ENCODE measurements at places on chromosomes 1 and 21.

GRCh38 chr1:156075162-156075561 is 7.1 kb downstream of the MEX3A start:
- DNase-seq, result no peak

- no peak for DNase-seq
Measured at GRCh38 chr1:200694738-200695137, 25.0 kb upstream of the DDX59 start.

DNA sequence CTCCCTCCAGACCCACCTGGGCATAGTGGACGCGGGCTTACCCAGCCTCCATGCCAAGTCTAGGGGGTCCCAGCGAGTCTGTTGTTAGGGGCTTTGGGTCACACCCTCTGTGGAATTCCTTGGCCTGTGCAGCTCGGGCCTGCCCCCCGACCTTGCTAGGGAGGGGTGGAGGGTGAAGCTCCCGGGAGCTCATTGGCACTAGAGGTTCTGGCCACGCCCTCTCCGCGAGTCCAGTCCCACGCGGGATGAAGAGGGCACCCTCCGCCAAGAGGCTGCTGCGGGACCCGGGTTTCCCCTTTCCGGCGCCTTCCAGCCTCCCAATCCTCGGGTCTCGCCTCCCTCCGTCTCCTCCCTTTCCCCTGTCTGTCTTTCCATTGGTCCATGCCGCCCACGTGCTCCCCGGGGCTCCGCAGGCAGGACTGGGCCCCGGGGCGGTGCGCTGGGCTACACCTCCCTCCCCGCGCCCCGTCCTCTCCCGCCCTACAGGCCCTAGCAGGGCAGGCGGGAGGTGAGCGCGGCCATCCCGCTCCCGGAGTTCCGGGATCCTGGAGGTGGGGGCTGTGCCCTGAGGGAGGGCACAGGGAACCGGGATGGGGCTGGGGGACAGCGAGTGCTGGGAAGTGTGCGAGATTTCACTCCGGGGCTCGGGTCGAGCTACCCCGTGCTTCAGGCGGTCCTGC is 3.5 kb downstream of the RUSC1 start:
- peak; percentile 92 for DNase-seq

DNA sequence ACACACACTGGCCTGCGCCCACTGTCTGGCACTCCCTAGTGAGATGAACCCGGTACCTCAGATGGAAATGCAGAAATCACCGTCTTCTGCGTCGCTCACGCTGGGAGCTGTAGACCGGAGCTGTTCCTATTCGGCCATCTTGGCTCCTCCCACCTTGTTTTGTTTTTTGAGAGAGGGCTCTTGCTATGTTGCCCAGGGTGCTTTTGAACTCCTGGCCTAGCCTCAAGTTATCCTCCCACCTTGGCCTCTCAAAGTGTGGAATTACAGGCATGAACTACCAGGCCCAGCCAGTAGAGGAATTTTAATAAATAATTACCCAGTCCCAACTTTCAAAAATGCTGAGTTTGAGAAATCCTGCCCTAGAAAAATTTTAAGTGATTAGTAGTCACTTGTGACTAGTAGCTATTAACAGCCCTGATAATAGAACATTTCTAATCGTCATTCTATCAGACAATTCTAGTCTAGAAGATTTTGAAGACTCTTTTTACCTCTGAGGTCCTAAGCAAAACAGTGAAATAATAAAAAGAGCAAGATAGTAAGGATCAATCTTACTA is 30.9 kb upstream of the SLC35D1 start:
- DNase-seq, result no peak

- DNase-seq, result peak; percentile 38
Measured at GRCh38 chr1:15384301-15384901, 25.3 kb upstream of the EFHD2 start.

- DNase-seq, result no peak
Measured at GRCh38 chr1:206116873-206117150, 376 bp downstream of the AVPR1B start.

GRCh38 chr1:83495560-83495959 is 503.4 kb downstream of the TTLL7 start:
- no peak for DNase-seq

GRCh38 chr1:201610858-201611257 is 71.9 kb downstream of the NAV1 start:
- no peak for DNase-seq

- DNase-seq, result no peak
Measured at GRCh38 chr1:175842550-175842949, 99.2 kb upstream of the TNR start.

DNA sequence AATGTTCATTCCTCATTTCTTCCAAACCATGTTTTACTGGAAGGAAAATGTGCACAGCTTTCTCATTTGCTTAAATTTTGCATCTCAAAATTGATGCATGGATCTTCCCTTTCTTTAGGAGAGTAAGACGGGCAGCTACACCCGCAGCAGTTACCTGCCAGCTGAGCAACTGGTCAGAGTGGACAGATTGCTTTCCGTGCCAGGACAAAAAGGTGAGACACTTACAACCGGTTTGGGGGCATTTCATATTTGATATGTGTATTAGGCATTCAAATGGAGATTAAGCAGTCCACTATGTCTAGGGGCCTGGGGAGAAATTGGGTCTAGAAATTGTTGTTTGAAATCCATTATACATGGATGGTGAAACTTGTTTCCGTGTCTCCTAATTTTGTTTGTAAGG is 12.9 kb downstream of the C8A start:
- no peak for DNase-seq

- DNase-seq, result no peak
Measured at GRCh38 chr1:85975912-85976371, 180.6 kb downstream of the COL24A1 start.

DNA sequence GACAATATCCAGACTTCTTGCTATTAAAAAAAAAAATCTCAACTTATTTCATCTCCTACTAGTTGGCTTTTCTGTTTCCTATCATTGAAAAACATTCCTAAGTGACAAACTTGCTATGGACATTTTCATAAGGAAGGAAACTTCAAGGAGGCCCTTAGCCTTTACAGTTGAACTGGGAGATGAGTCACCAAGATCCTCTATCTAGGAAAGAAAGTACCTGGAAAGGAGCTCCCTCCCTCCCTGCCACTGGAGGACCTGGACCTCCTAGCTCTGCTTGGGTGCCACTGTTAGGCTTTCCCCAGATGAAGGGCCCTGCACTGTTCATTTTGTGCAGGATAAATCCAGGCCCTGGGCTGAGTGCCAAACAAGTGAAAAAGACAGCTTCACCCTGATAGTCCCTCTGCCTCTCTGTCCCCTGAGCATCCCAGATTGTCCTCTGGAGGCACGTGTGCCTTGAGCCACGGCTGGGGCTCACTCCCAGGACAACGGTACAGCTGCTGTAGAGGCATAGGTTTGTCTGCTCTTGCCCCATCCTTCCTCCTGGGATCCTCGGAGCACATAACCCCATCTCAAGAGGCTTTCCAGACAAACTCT is 40.2 kb upstream of the SOX13 start:
- DNase-seq, result no peak

DNA sequence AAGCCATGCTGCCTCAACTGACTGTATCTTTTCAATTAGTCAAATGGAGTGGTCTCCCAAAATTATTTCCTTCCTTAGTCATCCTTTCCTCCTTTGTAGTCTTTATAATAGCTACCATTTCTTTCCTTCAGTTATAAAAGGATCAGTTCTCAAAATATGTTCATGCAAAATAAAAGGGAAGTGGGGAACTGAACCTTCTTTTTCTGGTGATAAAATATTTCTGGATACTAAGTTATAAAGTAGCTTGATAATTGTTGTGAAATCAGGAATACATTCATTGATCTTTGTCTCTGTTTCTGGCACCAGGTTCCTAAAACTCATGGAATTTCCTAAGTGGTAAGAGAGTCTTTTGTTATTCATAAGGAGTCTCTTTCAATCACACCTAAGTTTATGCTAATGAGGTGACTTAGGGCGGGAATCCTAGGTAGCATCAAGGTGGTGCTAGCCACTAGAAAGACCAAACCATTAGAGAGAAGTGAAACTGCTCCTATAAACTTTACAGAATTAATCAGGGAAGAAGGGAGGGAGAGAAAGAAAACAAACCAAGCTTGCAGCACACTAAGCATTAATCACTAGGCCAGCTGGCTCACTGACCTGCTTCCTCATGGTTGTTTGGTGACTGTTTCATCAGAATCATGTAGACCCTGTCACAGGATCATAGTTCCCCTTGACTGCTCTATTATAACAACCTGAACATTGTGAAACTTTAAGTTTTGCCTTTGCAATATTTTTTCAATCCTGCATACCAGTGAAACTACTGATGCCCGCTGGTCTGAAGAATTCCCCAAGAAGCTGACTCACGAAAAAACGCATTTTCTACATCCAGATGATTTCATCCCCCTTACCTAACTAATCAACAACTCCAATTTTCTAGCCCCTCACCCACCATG is 161.6 kb upstream of the PTBP2 start:
- DNase-seq, result no peak

DNA sequence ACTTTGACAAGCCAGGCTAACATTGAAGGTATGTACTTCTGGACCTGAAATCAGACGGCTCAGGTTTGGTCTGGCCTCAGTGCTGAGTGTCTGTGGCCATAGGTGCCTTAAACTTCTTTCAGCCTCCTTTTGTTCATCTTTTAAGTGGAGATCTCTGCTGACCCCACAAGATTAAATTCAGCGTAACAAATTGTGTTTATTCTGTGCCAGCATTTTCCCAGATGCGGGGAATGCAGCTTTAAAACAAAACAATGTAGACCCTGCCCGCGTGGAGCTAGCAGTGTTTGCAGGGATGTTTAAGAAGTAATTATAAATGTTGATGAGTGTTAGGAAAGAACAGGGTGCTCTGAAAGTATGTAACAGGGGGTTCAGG is 923 bp downstream of the CAP1 start:
- no peak for DNase-seq

DNA sequence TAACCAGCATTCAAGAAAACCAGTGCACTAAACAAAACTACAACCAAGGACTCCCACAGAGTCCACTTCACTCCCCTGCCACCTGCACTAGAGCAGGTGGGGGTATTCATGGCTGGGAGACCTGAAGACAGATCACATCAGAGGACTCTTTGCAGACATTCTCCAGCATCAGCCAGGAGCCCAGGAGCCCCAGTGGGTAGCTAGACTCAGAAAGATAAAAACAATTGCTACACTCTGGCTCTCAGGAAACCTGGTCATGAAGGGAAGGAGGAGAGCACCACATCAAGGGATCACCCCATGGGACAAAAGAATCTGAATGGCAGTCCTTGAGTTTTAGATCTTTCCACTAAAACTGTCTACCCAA is 472.1 kb downstream of the PLPP3 start:
- no peak for DNase-seq

DNA sequence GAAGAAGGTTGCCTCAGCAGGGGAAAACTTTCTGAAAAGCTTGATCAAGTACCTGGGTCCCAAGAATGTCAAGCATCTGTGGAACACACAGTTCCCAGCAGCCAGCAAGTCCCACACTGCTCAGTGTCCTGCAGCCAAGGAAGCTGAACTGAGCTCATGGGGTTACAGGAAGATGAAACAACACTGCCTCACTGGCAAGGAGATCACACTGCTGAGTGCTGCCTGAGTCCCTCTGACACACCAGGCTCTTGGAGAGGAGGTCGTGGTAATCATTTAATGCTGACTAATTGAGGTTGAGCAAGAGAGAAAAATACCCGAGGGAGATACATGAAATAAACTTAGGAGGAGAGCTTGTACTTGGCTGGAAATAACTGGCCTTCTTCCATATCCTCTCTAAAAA is 75.2 kb downstream of the MPZL1 start:
- DNase-seq, result no peak

GRCh38 chr21:34126269-34126668 is 52.9 kb downstream of the MRPS6 start:
- DNase-seq, result no peak

- DNase-seq, result no peak
Measured at GRCh38 chr1:53339736-53340635, 12.1 kb upstream of the LRP8 start.

DNA sequence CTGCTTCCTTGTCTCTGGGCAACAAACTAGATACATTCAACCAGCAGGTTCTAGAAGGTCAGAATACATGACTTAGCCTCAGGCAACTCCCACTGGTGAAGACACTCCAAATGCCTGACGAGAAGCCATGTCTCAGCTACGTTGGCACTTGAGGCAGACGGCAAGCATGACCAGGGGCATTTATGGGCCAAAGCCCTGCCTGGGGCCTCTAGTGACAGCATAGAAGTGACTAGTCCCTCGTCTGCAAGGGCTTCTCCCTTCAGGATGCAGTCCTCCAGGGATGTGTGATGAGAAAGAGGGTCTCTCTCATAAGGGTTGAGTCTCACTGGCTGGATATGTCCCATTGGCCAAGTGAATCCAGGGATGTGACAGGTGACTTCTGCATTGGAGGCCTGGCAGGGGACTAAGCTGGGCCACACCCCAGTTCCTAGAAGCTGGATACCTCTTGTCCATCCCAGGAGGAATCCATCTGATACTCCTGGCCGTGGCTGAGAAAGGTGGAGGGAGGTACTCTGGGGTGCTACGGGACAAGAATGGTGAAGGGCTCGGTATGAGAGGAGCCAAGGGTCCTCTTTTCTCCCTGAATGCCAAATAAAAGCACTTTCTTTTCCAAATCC is 148.6 kb upstream of the HMGB4 start:
- DNase-seq, result no peak

GRCh38 chr1:3573500-3573899 is 37.8 kb downstream of the MEGF6 start:
- DNase-seq, result no peak

DNA sequence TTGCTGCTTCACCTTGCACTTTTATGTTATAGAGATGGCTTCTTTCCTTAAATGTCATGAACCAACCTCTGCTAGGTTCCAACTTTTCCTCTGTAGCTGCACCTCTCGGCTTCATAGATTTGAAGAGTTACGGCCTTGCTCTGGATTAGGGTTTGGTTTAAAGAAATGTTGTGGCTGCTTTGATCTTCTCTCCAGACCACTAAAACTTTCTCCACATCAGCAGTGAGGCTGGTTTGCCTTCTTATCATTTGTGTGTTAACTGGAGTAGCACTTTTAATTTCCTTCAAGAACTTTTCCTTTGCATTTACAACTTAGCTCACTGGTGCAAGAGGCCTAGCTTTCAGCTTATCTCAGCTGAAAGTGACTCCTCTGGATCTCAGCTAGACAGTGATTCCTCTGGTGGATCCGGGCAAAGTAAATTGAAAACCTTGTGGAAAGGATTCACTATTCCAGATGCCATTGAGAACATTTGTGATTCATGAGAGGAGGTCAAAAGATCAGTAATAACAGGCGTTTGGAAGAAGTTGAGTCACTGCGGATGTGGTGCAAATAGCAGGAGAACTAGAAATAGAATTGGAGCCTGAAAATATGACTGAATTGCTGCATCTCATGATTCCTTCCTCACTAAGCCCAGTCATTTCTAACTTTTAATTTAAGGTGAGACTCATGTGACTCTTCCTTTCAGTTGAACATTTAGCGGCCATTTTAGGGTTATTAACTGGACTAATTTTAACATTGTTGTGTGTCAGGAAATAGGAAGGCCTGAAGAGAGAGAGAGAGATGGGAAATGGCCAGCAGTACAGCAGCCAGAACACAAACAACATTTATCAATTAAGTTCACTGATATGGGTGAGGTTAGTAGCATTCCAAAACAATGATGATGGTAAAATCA is 16.2 kb upstream of the RGS1 start:
- no peak for DNase-seq

GRCh38 chr21:14530592-14530991 is 15.5 kb downstream of the SAMSN1 start:
- DNase-seq, result no peak

Measured in GM18507 (cell line).